CD4-positive, alpha-beta T cell (primary cell): ENCODE measurements at places on chromosomes 4 and X.

GRCh38 chr4:10974371-10974770, 289.8 kb upstream of the CLNK start:
- no peak for DNase-seq

- DNase-seq: no peak
Measured at GRCh38 chr4:186825069-186825468, 101.4 kb upstream of the FAT1 start.

- peak; percentile 51 for DNase-seq
Measured at GRCh38 chrX:21479695-21480270, 105.6 kb downstream of the CNKSR2 start.

DNA sequence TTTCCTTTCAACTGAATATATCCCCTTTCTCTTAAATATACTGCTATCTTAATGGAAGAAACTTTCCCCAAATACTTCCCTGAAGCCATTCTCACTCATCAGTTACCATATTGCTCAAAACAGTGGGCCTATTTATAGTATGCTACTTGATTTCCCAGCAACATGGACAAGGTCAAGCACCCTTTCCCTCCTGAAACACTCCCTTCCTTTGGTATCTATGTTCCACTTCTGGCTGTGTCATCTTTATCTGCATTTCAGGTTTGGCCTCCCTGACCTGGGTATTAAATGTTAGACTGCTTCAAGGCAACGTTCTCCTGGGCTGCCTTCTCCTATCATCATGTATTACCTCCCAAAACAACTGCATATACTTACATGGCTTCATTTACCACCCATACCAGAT, 101.3 kb downstream of the ZAR1 start:
- DNase-seq: no peak
